ENCODE measurements at places on chromosomes 2 and 18.

DNA sequence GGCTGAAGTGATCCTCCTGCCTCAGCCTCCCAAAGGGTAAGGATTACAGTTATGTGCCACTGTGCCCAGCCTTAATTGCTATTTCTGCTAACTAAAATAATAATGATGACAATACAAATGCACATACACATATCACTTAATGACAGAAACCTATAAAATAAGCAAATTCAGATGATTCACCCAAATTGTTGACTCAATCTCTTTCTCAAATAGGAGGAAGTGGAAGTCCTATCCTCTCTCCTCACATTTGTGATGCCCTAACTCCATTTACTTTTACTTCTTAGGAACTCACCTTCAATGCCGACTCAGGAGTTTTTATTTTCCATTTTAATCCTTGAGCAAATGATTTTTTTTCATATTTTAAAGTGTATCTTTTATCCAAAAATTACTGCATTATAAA, 24.5 kb upstream of the RAPH1 start:
- no peak for DNase-seq

DNA sequence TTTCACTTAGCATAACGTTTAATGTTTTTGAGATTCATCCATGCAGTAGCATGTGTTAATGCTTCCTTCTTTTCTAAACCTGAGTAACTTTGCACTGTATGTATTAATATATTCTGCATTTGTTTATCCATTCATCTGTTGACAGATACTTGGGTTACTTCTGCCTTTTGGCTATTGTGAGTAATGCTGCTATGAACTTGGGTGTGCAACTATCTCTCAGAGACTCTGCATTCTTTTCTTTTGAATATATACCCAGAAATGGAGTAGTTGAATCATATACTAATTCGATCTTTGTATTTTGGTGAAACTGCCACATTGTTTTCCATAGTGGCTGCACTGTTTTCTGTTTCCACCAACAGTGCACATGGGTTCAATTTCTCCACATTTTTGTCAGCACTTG, 128.3 kb downstream of the SH3BP4 start:
- DNase-seq = no peak

DNA sequence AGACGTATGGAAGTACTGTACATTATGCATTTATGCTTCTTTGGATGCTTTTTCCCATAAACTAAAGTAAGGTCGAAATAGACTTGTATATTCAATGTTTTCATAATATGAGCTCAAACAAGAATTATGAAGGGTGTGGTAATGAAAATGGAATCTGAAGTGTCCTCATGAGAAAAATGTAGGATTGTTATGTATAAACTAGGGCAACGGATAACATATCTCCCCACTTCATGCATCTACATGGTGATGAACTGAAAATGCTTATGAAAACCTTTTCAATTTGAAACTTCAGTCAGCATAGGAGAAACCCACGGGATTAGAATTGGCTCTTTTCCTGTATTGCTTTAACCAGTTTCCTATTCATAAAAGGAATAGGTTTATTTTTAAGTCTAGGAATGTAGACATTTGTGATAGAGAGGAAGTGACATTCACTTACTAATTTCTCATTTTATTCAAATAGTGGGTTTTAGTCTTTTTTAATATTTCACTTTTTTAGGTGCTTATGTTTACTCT, 608.2 kb upstream of the GCFC2 start:
- no peak for DNase-seq

DNA sequence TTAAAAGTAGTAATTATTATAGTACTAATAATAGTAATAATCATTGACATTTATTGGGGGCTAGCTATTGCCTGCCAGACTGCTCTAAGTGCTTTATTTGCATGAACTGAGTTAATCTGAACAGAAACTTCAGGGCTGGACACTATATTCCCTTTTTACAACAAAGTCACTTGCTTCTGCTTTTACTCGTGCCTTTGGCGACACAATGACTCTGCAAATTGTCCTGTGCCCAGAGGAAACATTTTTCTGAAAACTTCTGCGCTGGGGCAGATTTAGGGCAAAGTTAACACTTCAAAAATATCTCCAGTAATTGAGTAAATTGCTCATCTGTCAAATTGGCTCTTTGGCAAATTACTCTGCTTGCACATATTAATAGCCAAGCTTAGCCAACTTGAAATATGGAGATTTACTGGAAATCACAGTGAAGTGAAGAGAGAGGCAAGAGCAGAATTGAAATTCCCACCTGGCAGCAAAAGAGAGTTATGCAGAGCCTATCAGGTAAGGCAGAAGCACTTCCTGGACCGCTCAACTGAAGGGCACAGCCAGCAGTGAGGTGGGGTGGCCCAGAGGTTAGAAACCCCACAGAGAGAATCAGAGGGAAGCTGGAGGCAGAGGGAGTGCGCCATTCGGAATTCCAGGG, 36.3 kb downstream of the BMP10 start:
- no peak for DNase-seq

GRCh38 chr2:186339716-186340115, 146.3 kb upstream of the ZC3H15 start:
- no peak for DNase-seq

- DNase-seq = no peak
These were observed 75.9 kb upstream of the PID1 start for GRCh38 chr2:229346816-229347540.

Measured in T-helper 9 cell (primary cell).